ENCODE measurements at places on chromosomes 1 and 21.

- DNase-seq, result no peak
These were observed 7.3 kb upstream of the HUNK start for GRCh38 chr21:31865429-31865970.

- peak; percentile 1 for DNase-seq
These were observed 298.3 kb downstream of the PDE4B start for GRCh38 chr1:66090859-66091457.

DNA sequence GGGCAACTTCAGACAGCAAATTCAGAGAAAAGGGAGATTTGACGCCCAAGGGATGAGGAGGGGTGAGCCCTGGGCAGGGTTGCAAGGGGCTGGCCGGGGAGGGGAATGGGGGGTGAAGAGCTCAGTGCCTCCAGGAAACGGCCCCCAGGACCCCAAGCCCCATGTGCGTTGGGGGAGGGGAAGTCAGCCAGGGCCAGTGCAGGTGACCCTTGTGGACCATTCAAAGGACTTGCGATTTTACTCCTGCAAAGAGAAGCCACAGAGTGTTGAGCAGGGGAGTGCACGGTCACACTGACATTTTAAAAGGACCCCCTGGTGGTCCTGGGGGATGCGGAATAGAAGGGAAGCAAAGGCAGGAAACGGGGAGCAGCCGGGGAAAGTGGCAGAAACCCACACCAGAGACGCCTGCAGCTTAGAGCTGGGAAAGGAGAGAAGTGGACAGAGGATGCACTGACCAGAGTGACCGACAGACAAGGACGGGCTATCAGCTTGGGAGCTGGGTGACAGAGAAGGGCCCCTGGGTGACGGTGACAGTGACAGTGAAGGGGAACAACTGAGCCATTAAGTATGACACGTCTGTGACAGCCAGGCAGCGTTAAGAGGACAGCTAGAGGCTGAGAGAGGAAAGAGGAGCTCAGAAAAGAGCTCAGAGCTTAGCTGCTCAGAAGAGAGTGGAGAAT is 54.0 kb upstream of the TMEM51 start:
- DNase-seq, result no peak

- peak; percentile 56 for DNase-seq
These were observed 163.0 kb downstream of the ADGRL4 start for GRCh38 chr1:78843546-78843945.

GRCh38 chr1:55447488-55447887 is 232.3 kb upstream of the USP24 start:
- no peak for DNase-seq
